Central memory CD8-positive, alpha-beta T cell (primary cell): ENCODE measurements at places on chromosomes 13 and 19.

DNA sequence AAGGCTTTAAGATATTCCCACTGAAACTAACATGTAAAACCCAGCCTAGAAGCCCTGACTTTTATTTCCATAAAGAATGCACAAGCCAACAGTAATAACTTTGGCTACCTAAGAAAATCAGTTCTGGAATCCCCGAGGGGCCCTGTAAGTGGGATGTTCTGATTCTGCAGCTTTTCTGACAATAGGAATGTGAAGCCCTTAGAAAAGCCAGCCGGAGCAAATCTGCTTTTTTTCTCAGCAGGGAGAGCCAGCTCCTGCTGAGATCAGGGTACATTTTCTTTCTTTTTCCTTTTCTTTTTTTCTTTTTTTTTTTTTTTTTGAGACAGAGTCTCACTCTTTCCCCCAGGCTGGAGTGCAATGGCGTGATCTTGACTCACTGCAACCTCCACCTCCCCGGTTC is 8.0 kb upstream of the GARRE1 start:
- no peaks in the 10 kb centered on the region for H3K4me1 ChIP-seq
- no peak for DNase-seq
- H3K27me3 ChIP-seq = no peaks in the 10 kb centered on the region
- no peak overlapping the region for H3K4me3 ChIP-seq

DNA sequence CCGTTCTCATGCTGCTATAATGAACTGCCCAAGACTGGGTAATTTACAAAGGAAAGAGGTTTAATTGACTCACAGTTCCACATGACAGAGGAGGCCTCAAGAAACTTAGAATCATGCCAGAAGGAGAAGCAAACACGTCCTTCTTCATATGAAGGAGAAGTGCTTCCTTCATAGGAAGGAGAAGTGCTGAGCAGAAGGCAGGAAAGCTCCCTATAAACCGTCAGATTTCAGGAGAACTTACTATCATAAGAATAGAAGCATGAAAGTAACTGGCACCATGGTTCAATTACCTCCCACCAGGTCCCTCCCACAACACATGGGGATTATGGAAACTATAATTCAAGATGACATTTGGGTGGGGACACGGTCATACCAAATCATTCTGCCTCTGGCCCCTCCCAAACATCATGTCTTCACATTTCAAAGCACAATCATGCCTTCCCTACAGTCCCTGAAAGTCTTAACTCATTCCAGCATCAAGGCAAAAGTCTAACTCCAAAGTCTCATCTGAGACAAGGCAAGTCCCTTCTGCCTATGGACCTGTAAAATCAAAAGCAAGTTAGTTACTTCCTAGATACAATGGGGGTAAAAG is 10.6 kb downstream of the ACOD1 start:
- DNase-seq = no peak
- no peak overlapping the region for H3K4me3 ChIP-seq
- no peak overlapping the region for H3K27ac ChIP-seq
- H3K36me3 ChIP-seq = peaks cover 1% of the 10 kb centered on the region
- peaks cover 22% of the 10 kb centered on the region for H3K27me3 ChIP-seq

GRCh38 chr13:97223711-97224541 is 1.8 kb downstream of the MBNL2 start:
- peaks cover 14% of the 10 kb centered on the region for H3K36me3 ChIP-seq
- DNase-seq = peak; percentile 12
- H3K4me1 ChIP-seq = peaks cover 42% of the 10 kb centered on the region

DNA sequence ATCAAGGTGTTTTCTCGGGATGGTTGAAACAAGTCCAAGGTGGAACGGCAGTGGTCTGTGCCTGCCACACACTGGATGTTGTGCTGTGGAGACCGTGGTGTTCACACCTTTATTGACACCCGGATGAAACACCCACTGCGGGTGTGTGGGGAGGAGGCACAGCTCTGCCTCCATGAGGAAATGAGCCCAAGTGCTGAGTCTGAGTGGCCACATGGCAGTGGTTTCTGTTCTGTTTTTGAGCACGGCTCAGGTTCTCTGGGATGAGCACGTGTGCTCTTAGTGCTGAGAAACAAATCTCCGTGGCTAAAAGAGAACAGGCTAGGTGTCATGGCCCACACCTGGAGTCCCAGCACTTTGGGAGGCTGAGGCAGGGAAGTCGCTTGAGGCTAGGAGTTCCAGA is 29.5 kb downstream of the UPF1 start:
- H3K36me3 ChIP-seq = peaks cover 69% of the 10 kb centered on the region
- H3K27me3 ChIP-seq = no peaks in the 10 kb centered on the region
- DNase-seq = no peak
- peaks cover 14% of the 10 kb centered on the region for H3K4me1 ChIP-seq

- peaks cover 19% of the 10 kb centered on the region for H3K27me3 ChIP-seq
- H3K4me3 ChIP-seq = peak overlapping the region; percentile 34
- no peak for DNase-seq
- H3K36me3 ChIP-seq = no peaks in the 10 kb centered on the region
- peaks cover 9% of the 10 kb centered on the region for H3K4me1 ChIP-seq
Observed at GRCh38 chr13:24671386-24672113, 8.7 kb upstream of the ATP12A start.
